Activated naive CD8-positive, alpha-beta T cell treated with anti-CD3 and anti-CD28 coated beads, Interleukin-2, amount 10 ng/mL, durations not matched to agents 7 days and 5 days (primary cell): ENCODE measurements at places on chromosomes 1 and 21.

GRCh38 chr1:184691719-184692324, 62.8 kb downstream of the EDEM3 start:
- no peak overlapping the region for H3K4me3 ChIP-seq
- H3K36me3 ChIP-seq, result peaks cover 12% of the 10 kb centered on the region
- H3K27ac ChIP-seq, result no peak overlapping the region
- no peaks in the 10 kb centered on the region for H3K27me3 ChIP-seq
- no peak for DNase-seq

DNA sequence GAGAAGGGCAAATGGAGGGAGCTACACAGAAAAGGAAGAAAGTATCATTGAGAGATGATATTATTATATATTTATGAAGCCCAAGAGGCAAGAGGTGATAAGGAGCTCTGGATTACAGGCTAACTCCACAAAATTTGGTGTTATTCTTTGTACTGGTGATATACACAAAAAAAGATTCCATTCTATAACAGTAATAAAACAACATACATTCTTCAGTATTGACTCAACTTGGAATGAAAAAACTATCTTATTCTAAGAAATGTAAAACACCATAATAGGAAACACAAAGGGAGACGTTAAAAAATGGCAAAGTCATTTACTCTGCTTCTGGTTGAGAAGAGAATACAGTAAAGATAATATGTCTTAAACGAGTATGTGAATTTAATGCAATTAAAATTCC, 99.4 kb downstream of the TEX35 start:
- H3K4me1 ChIP-seq, result no peaks in the 10 kb centered on the region
- DNase-seq, result no peak
- no peaks in the 10 kb centered on the region for H3K36me3 ChIP-seq
- H3K27me3 ChIP-seq, result peaks cover 2% of the 10 kb centered on the region

GRCh38 chr1:117581391-117581943, 24.4 kb upstream of the TENT5C start:
- H3K4me1 ChIP-seq, result no peaks in the 10 kb centered on the region
- H3K36me3 ChIP-seq, result no peaks in the 10 kb centered on the region
- H3K27me3 ChIP-seq, result peaks cover 2% of the 10 kb centered on the region
- no peak overlapping the region for H3K27ac ChIP-seq
- H3K4me3 ChIP-seq, result no peak overlapping the region

- no peak overlapping the region for H3K4me3 ChIP-seq
- H3K36me3 ChIP-seq, result no peaks in the 10 kb centered on the region
- no peaks in the 10 kb centered on the region for H3K4me1 ChIP-seq
- peaks cover 9% of the 10 kb centered on the region for H3K27me3 ChIP-seq
- no peak for DNase-seq
Observed at GRCh38 chr1:29639741-29640427, 403.6 kb downstream of the PTPRU start.

DNA sequence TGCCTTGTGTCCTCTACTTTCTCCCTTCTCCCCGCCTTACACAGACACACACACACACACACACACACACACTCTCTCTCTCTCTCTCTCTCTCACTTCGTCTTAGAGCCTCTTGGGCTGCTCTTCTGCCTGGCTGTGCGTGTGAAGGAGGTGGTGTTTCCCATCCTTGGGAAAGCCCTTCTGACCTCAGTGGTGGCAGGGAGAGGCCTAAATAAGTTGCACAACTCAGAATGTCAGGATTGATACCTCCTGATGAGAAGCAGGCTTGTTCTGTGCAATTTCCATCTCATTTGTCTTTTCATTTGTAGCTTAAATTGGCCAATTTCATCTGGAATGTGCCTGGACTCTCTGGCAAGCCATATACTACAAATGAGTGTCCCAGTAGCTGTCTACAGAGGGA, 25.0 kb downstream of the LRRN2 start:
- H3K36me3 ChIP-seq, result no peaks in the 10 kb centered on the region
- H3K27me3 ChIP-seq, result peaks cover 10% of the 10 kb centered on the region
- DNase-seq, result no peak
- H3K27ac ChIP-seq, result no peak overlapping the region

- no peaks in the 10 kb centered on the region for H3K36me3 ChIP-seq
- DNase-seq, result no peak
- H3K4me3 ChIP-seq, result no peak overlapping the region
Observed at GRCh38 chr1:71357708-71358107, 276.9 kb upstream of the ZRANB2 start.

DNA sequence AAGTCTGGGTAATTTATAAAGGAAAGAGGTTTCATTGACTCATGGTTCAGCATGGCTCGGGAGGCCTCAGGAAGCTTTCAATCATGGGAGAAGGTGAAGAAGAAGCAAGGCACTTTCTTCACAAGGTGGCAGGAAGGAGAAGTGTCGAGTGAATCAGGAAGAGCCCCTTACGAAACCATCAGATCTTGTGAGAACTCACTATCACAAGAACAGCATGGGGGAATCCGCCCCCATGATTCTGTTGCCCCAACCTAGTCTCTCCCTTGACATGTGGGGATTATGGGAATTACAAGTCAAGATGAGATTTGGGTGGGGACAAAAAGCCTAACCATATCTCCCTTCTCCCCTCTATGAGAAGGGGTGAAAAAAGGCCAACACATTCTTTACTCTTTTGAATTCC, 11.2 kb upstream of the IVNS1ABP start:
- peaks cover 11% of the 10 kb centered on the region for H3K4me1 ChIP-seq
- no peak overlapping the region for H3K4me3 ChIP-seq
- no peak overlapping the region for H3K27ac ChIP-seq
